ENCODE measurements at places on chromosomes 12 and 14.

- DNase-seq: no peak
Measured at GRCh38 chr14:52363041-52363704, 49.1 kb downstream of the PTGER2 start.

DNA sequence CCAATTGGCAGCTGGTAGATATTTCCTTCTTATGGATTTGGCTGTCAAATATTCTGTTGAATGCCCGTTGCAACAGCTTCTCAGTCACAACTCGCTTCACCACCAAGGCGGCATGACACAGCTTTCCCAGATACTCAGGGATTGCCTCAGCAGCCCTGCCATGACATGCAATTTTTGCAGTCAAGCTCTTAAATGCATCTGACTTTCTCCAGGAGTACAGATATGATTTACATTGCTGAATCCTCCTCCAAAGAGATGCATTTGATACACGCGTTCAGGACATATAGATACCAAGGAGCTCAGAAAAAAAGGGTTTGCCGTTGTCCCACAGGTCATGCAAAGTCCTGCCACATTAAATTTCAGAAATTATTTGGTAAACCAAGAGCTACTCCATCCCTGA, 6.5 kb downstream of the KRT5 start:
- DNase-seq: no peak

GRCh38 chr12:117699118-117699517, 269.7 kb downstream of the KSR2 start:
- DNase-seq: no peak

GRCh38 chr14:99120526-99121318, 151.3 kb downstream of the BCL11B start:
- no peak for DNase-seq

- DNase-seq: peak; percentile 80
Measured at GRCh38 chr14:53217316-53217994, 64.3 kb upstream of the DDHD1 start.

DNA sequence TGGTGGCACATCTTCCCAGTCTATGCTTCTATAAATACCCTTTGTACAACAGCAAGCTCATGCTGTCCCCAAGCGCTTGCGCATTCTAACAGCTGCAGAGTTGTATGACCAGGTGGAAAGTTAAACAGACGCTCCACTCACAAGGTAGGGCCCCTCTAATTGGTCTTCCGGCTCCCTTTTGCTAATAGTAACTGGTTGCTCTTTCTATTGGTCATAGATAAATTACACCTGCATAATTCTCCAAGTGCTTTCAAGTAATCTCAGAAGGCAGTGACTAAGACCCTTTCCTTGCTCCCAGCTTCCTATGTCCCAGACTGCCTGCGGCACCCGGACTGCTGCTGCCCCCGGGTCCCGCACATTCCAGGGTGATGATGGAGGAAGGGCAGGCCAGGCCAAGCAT, 6.1 kb upstream of the TSPAN9 start:
- no peak for DNase-seq

- DNase-seq: no peak
Measured at GRCh38 chr14:69079188-69079742, 73.7 kb downstream of the DCAF5 start.

Data from activated naive CD4-positive, alpha-beta T cell treated with Interleukin-2 at 50 U/mL for 16 hours (primary cell).